ENCODE measurements at places on chromosomes 3 and 15.

DNA sequence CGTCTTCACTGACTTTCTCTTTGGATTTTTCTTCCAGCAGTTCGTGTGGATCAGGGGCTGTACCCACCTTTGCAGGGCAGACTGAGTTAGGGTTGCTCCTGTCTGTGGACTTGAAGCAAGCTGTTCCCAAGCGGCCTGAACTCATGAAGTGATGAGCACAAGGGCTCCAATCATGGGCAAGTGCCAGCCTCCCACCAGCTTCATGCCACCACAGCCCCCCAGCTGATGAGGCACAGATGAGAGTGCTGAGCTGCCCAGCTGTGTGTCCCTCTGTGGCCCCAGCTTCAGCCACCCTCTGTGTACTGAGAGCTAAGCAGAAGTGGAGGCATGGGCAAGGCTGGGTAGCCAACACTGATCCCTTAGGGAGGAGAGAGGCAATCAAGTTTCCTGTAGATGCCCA is 3.3 kb upstream of the PLCB2 start:
- no peak for DNase-seq

DNA sequence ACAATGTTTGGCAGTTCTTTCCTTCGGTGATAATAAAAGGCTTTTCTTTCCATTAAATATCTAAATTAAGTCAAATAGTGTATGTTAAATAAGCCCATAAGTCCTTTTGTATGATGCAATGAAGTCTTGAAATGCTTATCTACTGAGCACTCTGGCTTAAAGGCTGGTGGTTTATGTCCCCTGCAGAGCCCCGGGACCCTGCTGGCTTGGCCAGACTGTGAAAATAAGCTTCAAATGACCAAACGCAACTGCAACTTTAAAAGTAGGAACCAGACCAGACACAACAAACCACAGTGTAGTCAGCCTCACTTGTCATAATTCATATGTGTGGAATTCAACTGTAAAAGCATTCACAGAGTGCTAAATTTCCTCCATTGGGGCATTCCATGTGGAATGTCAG is 72.5 kb downstream of the FOXP1 start:
- DNase-seq, result no peak

DNA sequence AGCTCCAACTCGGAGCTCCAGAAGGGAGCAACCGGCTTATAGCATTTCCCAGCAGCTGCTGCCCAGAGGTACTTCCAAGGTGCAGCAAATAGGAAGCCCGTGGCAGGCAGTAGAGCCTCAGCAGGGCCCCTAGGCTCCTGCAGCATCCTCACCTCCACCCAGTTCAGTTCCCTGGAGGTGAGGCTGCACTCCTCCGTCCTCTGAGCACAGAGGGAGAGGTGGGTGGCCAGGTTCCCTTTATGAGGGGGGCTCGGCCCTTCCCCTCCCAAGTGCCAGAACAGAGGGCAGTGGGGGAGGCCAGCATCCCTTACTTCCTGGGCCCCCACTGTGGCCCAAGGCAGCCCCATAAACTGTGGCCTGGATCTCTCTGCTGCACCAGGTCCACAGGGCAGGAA is 150.2 kb downstream of the ATP10A start:
- DNase-seq, result no peak

- DNase-seq, result no peak
These were observed 161.3 kb downstream of the OCA2 start for GRCh38 chr15:27937851-27938250.

GRCh38 chr3:37377670-37378069 is 203.3 kb upstream of the LRRFIP2 start:
- DNase-seq, result no peak

- DNase-seq, result no peak
These were observed 50.8 kb downstream of the ZNF148 start for GRCh38 chr3:125324341-125324740.

GRCh38 chr3:176795891-176796290 is 401.4 kb downstream of the TBL1XR1 start:
- no peak for DNase-seq

- no peak for DNase-seq
These were observed 1.4 kb downstream of the TMEM43 start for GRCh38 chr3:14126017-14126886.

GRCh38 chr3:193831495-193832455 is 238.8 kb downstream of the OPA1 start:
- peak; percentile 17 for DNase-seq

DNA sequence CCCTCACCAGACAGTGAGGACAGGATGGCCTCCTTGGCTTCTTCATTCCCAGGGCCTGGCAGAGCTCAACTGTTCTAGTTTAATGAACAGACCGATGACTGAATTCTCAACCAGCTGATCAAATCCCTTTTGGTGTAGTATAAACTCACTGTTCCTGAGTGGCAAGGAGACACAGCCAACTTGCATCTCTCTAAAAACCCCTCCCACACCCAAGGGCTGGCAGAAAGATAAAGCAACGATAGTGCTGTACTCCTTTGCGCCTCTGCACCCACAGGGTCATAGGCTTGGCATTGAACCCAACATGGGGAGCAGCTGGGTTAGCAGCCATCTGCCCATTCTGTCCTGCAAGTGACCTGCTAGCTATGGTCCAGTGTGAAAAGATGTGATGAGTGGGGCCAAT is 103.2 kb downstream of the RYK start:
- no peak for DNase-seq

GRCh38 chr3:128498127-128498626 is 5.2 kb upstream of the GATA2 start:
- peak; percentile 35 for DNase-seq

DNA sequence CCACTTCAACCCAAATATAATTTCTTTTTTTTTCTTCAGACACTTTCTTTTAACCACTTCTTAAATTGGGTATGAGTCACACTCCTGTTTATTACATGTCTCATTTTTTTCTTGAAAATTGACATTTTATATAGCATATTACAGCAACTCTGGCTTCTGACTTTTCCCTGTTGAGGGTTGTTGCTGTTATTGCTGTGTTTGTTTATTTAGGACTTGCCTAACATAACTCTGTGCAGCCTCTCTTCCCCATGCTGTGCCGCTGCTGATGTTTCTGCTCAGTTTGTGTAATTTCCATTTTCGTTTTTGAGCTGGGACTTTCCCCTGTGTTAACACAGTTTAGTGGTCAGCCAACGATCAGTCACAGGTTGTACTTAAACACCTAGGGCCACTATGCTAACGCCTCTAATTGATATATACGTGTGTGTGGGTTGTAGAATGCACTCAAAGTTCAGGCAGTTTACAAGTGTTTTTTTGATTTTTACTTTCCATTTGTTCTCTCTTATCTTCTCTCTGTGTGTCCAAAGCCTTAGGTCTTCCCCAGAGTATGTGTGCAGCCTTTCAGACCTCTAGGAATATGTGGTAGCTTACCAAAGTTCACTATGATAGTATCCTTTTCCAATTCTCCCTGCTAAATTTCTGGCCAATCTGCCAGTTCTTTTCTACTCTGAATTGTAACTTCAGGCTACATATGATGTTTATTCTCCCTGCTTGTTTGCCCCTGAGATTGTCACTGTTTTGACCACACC is 337.2 kb downstream of the ZBTB20 start:
- no peak for DNase-seq

- no peak for DNase-seq
These were observed 104.2 kb downstream of the OXSM start for GRCh38 chr3:25894101-25894500.

DNA sequence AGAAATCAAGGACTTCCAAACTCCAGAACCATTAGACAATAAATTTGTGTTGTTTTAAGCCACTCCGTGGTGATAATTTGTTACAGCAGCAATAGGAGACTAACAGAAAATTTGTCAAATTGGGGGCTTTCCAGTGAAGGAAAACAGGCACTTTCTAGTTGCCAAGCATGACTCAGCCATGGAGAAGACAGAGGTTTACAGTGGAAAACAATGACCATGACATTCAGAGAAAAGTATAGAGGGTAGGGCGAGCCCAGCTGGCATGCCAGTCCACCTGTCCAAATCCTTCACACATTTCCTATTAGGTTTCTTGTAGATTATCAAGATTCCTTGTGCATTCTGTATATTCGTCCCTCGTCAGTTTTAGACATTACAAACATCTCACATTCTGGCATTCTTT is 24.9 kb downstream of the SLCO2A1 start:
- DNase-seq, result no peak

DNA sequence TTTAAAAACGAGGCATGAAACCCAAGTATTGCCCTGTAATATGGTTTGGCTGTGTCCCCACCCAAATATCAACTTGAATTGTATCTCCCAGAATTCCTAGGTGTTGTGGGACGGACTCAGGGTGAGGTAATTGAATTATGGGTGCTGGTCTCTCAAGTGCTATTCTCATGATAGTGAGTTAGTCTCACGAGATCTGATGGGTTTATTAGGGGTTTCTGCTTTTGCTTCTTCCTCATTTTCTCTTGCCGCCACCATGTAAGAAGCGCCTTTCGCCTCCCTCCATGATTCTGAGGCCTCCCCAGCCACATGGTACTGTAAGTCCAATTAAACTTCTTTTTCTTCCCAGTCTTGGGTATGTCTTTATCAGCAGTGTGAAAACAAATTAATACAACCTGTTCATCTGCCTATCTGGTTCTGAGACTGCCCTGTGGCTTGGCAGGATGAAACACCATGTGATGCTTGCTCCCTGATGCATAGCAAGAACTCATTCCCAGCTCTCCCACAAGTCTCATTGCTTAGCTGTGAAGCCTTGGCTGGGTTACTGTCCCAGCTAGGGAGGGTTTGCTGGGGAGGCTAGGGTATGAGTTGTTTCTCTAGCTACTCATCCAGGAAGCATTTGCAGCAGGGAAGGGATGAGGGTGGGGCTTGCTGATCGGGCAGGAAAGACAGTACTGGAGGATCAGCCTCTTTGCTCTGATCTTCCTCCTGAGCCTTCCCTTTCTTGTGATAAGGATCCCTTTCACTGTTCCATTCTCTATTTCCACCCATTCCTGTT is 3.7 kb upstream of the SQOR start:
- no peak for DNase-seq

DNA sequence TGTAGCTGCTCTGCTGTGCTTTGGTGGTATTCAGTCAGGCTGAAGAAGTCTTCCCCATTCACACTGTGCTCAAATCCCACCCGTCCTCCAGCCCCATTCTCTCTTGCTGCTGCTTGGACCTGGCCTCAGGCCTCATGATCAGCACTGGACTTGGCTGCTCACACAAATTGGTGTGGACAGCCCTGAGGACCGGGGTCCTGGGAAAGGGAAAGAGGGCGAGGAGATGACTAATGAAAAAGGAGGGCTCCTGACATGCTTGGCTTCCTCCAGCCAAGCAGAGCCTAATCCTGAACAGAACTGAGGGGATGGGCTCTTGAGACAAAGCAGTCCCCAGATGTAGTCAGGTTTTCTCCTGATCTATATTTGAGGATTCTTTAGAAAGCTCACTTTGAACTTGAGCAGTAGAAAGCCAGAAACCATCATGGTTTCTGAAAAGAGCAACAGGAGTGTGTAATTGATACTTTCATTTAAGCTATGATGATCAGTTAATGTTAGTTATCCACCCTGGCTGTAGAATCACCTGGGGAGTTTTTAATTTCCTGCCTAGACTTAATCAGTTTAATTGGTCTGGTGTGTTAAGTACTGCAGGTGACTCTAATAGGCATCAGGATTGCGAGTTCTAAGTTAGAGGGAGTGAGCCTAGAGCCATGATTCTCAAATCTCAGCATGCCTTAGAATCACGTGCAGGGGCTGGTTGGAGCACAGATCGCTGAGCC is 79.4 kb upstream of the THBS1 start:
- DNase-seq, result peak; percentile 34

- no peak for DNase-seq
These were observed 23.5 kb downstream of the ANP32A start for GRCh38 chr15:68797191-68797590.

GRCh38 chr15:89129123-89129815 is 41.0 kb downstream of the ABHD2 start:
- no peak for DNase-seq

- peak; percentile 81 for DNase-seq
These were observed 15.0 kb downstream of the UACA start for GRCh38 chr15:70748281-70748747.

- no peak for DNase-seq
These were observed 30.4 kb downstream of the SKIL start for GRCh38 chr3:170387950-170388349.

DNA sequence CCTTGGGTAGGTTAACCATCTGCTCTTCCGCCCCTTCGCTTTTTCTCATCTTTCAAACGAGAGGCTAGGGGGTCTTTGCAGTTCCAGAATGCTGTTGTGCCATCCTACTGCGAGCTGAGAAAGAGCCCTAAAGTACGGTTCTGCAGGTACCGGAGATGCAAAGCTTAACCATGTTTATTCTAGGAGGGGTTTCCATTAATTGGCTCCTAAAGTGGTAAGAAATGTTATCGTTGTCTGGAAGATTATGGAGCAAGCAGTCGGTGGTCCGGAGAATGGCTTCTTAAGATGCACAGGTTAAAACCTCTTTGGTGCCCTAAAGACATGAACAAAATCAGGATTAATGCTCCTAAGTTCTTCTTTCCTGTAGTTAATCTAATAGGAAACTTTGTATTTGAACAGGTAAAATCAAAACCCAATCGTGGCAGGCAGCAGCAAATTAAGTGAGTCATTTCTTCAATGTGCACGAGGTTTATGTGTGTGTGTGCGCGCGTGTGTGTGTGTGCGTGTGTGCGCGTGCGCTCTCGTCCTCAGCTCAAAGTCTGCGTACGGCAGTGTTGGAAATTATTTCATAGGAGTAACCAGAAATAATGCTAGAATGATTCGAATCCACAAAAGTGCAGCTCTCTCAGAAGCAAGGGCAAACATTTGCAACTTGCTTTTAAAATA is 772 bp downstream of the FAM81A start:
- no peak for DNase-seq

DNA sequence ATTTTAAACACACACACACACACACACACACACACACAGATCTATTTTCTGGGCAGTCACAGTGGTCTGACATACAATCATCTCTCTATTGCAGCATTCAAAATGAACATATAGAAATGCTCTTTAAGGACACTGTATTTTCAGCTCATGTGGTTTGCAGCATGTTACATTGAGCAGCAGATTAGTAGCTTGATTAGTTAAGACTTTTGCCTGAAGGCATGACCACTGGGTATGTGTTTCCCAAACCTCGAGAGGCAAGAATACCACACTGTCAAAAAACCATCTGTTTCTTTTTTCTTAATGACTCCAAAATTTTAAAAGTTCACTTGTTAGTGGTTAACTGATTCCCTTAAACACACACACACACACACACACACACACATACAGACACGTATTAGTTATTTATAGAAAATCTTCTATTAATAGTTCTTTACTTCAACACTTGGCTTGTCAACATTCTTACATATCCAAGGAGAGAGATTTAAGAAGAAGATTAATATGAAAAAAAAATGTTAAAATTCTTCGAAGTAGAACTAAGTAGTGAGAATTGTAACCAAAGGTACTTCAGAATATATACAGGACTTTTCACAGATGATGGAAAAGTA is 518.2 kb downstream of the CADM2 start:
- no peak for DNase-seq

All from NCI-H2171 treated with DMSO at 0.1 percent for 48 hours (cell line).